ENCODE measurements at places on chromosomes 11 and 22.

DNA sequence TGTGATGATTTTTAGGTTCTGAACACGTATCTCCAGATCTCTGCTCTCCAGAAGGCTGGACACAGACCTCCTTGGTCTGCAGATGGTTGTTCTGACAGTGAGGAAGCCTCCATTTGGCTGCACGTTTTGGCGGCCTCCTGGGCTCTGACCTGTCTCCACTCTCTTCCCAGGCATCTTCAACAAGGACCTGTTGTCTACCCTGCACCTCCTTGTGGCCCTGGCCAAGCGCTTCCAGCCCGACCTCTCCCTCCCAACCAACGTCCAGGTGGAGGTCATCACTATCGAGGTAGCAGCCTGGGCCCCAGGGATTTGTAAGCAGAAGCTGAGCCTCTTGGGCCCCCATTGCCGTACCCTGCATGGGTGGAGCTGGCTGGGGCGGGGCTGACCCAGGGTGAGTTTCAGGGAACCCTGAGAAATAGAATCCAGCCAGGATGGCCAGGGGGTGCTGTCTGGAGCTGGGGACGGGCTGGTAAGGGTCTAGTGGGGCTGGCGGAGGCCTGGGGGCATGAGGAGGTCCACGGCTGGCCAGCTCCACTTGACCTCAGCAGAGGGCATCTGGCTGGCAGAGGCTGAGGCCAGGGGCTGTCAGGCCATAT lies 9.8 kb downstream of the PARVG start:
- no peak for DNase-seq

GRCh38 chr11:115425816-115426215 lies 78.4 kb downstream of the CADM1 start:
- DNase-seq: no peak

DNA sequence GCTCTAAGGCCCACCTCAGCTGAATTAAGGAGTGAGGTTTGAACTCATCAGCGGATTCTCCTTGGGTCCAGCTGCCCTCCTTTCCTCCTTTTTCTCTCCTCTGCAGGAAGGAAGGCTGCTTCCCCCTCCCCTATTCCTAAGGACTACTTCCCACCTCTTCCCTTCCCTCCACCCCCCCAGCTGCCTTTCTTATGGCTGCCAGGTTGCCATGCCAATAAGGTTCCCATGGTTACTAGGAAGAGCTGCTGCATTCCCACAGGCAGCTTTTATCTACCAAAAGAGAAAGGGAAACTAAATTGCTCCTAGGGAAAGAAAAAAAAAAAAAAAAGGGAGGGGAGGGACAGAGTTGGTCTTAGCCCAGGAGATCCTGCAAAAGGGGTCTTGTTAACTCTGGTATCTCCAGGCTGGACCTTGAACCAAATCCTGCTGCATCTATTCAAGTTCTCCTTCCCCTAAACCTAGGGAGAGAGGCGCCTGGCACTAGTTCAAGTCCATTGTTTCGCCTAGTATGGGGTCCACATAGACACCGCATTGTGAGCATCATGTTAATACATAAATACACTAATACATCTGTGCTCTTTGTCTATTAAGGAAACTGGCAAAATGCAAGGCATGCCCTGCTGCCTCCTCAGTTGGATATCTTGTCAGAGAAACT lies 21.2 kb upstream of the FEZ1 start:
- no peak for DNase-seq

DNA sequence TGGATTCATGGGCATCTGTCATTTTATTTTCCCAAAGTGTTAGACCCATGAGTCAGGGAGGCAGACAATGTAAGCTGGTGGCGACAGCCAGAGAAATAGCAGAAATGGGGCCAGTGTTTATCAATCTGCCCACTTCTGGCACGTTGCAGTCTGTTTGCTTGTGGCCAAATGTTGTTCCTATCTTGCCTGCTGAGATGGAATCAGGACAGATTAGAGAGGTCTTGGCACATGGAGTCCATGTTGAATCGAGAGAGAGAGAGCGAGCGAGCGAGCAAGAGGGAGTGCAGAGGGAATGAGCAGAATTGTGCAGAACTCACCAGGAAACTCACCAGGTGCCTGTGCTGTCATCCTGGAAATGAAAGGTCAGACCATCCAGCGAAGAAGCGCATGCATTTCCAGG lies 21.9 kb upstream of the PARVG start:
- no peak for DNase-seq

DNA sequence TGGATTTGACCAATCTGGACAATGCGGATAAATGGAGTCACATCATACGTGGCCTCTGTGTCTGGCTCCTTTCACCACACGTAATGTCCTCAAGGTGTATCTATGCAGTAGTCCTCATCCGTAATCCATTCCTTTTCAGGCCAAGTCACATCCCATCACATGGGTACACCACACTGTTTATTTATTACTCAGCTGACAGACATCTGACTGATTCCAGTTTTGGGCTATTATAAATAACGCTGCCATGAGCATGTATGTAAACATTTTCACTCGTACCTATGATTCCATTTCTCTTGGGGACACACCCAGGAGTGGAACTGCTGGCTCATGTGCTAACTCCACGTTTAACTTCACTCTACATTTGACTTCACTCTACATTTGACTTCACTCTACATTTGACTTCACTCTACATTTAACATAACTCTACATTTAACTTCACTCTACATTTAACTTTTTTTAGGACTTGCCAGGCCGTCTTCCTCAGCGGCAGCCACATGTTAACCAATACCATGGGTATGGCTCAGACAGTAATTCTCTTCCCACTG lies 52.1 kb downstream of the SHANK2 start:
- no peak for DNase-seq

- DNase-seq: no peak
Observed at GRCh38 chr22:46354176-46354992, 18.9 kb downstream of the TRMU start.

DNA sequence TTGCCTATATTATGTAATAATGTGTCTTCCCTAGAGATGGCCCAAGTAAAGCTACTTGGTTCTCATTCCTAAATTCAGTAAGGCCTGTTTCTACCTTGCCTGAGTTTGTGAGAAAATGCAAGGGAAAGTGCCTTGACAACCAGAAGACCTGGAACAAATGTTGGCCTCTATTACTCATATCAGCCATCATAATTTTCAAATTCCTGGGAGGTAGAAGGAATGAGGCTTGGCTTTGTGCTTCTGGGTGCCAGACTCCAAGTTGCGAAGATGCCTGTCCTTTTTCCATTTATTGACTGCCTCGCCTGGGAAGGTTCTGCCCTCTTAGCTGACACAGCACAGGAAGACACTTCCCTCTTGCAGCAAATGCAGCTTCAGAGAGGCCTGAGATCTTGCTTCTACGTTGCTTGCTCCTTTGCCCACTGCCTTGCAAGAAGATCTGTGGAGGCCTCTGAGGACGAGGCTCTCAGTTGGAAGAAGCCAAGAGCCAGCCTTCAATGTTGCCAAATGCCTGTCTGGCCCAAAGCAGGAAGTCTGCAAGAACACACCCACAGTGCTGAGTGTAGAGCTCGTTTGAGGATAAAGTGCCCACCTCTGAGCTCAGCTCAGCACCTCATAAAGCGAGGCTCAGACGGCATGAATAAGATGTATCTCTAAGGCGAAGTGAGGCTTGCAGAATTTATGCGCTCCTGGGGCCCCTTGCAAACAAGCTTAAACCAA lies 120.1 kb downstream of the GALNT18 start:
- no peak for DNase-seq

- no peak for DNase-seq
Observed at GRCh38 chr11:125367710-125368109, 128.4 kb downstream of the FEZ1 start.

DNA sequence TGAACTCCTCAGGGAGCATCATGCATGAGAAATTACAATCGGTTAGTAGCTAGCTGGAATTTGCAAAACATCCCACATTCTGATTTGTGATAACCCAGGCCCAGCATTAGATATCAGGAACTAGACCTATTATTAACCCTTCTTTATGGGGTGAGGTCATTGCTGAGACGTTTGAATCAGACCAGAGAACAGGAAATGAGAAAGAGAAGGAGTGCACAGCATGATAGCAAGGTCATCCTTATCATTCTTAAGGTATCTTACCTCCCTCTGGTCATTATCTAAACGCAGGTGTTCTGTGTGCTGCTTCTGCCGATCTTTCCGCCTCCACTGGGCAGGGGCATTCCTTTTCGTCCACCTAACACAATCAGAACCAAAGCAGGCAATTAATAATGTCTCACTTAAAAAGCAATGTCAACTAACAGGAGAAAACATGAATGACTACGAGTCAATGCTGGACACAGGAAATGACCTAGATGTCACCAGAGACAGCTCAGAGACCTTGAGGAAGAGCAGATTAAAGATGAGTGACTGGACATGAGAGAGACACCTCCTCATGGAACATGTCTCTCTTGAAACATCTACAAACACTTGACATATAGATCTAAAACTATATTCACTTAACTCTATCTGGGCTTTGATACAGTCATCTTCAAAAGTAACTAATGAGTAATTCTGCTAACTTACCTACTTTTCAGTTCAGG lies 78.3 kb upstream of the SCUBE2 start:
- no peak for DNase-seq

DNA sequence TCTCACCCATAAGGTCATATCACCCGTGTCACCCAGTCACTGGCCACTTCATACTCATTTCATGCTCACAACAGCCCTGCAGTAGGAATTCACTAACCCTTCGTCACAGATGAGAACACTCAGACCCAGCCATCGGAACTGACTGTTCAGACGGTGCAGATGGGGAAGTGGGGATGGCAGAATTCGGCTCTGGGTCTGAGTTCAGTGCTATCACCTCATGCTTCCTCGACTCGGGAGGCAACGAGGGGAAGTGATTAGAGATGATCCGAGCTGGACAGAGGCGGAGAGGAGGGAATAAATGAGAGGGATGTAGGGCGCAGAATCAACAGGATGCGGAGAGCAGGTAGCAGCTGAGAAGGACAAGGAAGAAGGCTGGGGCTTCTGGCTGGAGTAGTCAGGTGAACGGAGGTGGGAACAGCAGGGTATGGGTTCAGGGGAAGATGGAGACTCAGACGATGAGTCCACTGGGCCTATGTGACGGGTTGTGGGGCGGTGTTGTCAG lies 4.7 kb downstream of the B3GNT6 start:
- DNase-seq: no peak

- no peak for DNase-seq
Observed at GRCh38 chr11:18785411-18785810, 6.2 kb downstream of the PTPN5 start.

GRCh38 chr11:8652140-8652539 lies 30.3 kb downstream of the TRIM66 start:
- DNase-seq: no peak

DNA sequence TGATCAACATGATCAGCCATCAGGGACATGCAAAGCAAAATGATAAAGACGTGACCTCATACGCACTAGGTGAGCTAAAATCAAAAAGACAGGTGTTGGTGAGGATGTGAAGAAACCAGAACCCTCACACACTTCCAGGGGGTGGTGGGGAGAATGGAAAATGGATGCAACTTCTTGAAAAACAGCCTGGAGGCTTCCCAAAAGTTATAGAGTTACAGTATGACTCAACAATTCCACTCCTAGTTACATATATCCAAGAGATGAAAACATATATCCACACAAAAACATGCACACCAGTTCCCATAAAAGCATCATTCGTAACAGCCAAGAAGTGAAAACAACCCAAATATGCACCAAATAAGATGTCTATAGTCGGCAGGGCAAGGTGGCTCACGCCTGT lies 42.1 kb upstream of the APLNR start:
- DNase-seq: no peak

- DNase-seq: no peak
Observed at GRCh38 chr11:88280673-88281316, 56.7 kb downstream of the CTSC start.

- DNase-seq: no peak
Observed at GRCh38 chr11:109731451-109731850, 309.5 kb downstream of the C11orf87 start.

GRCh38 chr11:116112087-116112935 lies 608.1 kb upstream of the CADM1 start:
- DNase-seq: no peak

- DNase-seq: peak; percentile 47
Observed at GRCh38 chr11:59857439-59858434, 8.6 kb downstream of the TCN1 start.

DNA sequence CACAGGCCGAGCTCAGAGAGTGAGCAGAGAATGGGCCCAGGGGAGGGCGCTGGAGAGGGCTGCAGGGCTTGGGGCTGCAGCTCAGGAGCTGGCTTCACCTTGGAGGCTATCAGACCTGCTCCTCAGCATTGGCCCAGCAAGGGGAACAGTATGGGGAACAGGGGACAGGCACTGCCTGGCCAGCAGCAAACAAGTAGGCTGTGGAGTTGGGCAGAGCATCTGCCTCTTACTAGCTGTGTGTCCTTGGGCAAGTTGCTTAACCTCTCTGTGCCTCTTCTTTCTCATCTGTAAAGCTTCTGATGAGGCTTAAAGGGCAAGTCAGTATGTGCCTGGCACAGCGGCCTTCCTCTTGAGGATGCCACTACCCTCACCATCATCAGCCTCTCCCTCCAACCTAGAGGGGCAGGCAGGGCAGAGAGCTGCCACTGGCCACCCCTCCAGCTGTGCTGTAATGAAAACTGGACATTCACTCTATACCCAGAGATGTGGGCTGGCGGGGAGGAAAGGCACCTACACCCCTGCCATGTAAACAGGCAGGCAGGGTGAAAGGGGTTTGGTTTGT lies 7.5 kb upstream of the CDKN1C start:
- peak; percentile 54 for DNase-seq

- DNase-seq: no peak
Observed at GRCh38 chr11:106331176-106331575, 253.7 kb downstream of the AASDHPPT start.

GRCh38 chr11:22787551-22788162 lies 41.9 kb downstream of the SVIP start:
- peak; percentile 54 for DNase-seq

- no peak for DNase-seq
Observed at GRCh38 chr22:46462726-46463371, 74.6 kb downstream of the CELSR1 start.

GRCh38 chr11:15819679-15820286 lies 536.6 kb downstream of the SOX6 start:
- peak; percentile 7 for DNase-seq

DNA sequence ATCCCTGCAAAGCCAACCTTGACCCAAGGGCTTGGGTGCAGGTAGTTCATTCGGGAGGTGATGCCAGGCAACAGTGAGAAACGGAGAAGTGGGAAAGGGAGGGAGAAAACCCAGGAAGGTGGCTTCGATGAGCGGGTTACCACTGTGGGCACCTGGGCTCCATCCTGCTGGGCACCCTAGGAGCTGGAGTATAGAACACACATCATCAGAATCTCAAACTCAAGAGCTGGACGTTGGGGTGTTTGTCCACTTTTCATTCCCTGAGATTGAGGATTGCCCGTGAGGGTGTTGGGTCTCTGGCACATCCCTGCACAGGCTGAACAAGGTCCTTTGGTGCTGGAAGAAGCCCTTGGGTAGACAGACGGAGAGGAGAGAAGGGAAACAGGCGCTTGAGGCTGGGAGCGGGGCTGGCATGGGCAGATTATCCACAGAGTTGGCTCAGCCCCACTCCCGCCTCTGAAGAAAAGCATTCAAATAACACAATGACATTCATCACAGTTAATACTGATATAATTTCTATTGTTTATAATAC lies 70.4 kb downstream of the LRRC32 start:
- DNase-seq: no peak
